ENCODE measurements at places on chromosomes 3 and 15.

DNA sequence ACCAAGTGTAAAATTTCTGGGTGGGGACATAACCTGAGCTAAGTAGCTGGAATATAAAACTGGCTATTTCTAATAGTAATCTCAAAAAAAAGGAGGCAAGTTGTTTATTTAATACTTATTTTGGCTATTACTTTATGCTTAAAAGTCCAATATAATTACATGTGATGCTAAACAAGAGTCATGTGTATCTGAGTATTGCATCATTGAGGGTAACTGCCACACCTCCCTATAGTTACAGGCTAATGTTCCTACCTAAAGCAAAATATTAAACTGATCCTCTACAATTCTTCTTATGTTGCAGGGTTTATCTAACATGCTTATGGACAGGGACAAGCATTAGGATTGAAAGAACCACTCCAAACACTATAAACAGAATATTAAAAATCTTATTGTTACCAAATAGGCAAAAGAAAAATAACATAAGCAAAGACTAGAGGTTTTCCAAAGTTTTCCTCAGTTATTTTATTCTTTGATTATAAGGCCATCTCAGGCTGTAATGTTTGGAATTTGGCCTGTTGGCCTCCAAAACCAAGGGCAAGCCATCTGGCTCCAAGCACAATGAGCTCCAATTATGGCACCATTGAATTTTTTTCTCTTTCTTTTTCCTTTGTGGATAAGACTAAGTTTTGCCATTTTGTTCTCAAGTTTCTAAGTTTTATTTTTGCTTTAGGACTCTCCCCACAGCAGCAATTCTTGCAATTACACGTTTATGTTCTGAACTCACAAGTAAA lies 75.8 kb upstream of the ABI3BP start:
- DNase-seq, result no peak

GRCh38 chr3:81530180-81530939 lies 231.1 kb downstream of the GBE1 start:
- DNase-seq, result no peak

DNA sequence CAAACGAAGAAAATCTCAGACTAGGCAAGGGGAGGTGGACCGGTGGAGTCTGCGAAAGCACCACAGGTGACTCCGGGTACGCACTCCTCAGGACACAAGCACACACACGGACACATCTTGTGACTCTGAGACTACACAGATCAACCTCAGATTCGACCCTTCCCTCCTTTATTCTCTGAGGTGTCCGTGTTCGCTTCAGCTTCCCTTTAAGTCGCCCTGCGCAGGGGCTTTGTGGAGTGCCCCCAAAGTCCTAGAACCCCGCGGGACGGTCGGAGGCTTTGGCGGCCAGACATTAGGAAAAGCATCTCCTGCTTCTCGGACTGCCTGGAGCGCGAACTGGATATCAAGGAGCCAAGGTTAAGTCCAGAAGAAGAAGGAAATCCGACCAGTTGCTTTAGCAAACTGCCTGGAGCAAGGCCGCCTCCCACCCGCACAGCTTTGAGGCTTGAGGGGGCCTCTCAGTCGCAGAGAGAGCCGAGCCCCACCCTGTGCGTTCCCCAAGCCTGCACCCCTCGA lies 730 bp downstream of the DGKG start:
- DNase-seq, result no peak

GRCh38 chr15:100097342-100098127 lies 244.2 kb downstream of the ADAMTS17 start:
- no peak for DNase-seq

DNA sequence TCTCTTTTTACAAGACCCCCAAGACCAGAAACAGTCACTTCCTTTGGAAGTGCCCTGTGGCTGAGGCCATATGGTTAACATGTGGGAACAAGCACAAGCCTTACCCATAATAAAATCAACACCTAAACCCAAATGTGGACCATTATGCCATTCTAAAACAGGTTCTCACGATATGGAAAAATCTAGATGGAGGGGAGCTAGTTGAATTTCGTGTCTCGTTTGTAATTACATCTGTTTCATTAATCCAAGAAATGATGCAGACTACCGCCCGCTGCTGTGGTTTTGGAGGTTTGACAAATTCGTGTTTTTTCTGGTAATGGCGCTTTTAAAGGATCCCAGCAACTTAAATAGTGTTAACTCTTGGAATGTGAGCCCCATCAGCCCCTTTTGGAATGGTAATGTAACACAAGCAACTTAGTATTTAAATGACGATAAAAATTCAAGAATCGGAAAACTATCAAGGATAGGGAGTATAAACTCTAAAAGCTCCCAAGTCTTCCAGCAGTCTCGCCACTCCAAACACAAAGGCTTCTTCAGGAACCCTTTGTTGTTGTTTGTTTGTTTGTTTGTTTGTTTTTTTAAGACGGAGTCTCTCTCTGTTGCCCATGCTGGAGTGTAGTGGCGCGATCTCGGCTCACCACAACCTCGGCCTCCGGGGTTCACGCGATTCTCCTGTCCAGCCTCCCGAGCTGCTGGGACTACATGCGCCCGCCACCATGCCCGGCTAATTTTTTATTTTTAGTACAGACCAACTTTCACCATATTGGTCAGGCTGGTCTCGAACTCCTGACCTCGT lies 1.1 kb downstream of the CNBP start:
- no peak for DNase-seq

- DNase-seq, result no peak
Observed at GRCh38 chr3:115388166-115388565, 235.1 kb upstream of the GAP43 start.

- DNase-seq, result no peak
Observed at GRCh38 chr3:45771831-45772230, 24.5 kb downstream of the SLC6A20 start.

- DNase-seq, result no peak
Observed at GRCh38 chr3:185479373-185479945, 19.4 kb downstream of the TMEM41A start.

DNA sequence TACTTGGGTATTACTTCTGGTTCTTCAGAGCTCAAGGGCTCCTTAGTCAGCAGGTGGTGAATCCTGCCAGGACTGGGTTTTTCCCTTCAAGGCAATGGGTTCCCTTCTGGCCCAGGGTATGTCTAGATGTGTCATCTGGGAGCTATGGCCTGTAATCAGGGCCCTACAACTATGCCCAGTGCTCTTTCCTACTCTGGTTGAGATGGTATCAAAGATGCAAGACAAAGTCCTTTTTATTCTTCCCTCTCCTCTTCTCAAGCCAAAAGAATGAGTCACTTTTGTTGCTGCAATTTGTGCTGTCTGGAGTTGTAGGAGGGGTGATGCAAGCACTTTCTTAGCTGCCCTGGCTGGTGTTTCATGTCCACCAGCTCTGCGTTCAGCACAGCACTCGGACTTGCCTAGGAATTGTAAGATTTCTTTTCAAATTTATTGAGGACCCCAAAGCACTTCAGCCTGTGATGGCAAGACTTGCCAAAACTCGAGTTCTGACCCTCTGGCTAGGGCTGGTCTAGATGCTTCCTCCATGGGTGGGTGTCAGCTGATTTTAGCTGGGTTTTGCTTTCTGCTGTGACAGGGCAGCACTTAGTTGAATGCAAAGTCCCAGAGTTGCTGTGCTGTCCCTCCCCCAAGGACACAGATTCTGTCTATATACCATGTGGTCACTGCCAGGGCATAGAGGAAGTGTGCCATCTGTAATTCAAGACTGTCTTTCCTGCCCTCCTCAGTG lies 129.2 kb upstream of the CBLB start:
- DNase-seq, result no peak

DNA sequence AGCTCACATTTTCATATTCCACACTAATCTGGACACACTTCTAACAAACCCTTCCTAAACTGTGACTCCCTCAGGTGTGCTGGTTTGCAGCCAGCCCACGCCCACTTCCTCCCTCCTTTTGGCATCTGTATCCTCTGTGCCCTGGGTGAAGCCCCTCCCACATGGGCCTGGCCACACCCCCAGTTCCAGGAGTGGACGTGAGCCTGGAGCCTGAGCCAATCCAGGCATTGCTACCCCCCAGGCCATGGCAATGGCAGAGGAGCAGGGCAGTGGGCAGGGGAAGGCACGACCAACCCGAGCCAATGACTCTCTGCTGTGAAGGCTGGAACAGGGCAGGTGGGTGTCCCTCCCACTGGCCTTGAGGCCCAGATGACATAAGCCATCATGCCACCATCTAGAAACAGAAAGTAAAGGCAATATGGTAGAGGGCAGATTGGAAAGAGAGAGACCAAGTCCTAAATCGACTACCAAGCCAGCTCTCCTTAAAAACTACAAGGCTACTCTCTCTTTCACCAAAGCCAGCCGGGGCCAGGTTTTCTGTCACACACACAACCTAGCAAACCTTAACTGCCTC lies 18.6 kb downstream of the FAM174B start:
- DNase-seq, result no peak

DNA sequence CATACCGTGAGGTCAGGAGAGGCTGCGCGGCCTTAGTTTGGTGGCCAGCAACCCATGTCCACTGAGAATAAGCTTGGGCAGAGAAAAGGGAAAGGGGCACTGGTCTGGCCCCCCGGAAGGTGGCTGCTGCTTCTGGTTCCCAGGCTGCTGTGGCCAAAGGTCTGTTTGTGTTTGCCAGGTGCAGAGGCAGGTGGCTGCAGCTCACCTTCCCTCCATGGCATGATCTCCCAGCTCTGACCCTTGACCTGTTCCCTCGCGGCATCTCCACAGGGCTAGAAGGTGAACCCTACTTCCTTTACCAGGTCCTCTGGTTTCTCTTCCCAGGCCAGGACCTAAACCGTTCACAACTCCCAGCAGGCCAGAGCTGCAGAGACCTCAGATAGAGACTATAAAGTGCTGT lies 13.8 kb downstream of the VPS18 start:
- no peak for DNase-seq

DNA sequence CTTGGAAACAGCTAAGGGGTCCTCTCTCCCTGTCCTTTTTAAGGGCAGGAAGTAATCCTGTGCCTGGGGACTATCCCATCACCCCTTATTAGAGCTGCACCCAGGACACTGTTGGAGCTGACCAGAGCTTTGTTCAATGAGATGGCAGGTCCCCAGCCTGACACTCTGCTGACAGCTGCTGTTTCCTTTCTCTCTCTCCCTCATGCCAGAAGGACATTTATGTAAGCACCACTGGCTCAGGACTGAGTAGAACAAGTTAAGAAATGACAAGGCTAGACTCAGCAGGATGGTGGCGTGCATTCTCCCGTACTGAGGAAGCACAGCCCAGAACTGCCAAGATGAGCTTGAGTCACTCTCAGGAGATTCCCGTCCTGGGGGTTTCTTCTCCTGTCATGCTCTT lies 17.3 kb downstream of the GJD2 start:
- DNase-seq, result no peak

GRCh38 chr15:39999538-40000200 lies 39.3 kb downstream of the SRP14 start:
- no peak for DNase-seq
